Adrenal gland (tissue), 19 donors: ENCODE measurements at places on chromosomes 1 and 21. TPM values are rescaled to one million over a fixed set of nuclear protein-coding genes. Genes with fewer than 3 reads are reported as not detected.

DNA sequence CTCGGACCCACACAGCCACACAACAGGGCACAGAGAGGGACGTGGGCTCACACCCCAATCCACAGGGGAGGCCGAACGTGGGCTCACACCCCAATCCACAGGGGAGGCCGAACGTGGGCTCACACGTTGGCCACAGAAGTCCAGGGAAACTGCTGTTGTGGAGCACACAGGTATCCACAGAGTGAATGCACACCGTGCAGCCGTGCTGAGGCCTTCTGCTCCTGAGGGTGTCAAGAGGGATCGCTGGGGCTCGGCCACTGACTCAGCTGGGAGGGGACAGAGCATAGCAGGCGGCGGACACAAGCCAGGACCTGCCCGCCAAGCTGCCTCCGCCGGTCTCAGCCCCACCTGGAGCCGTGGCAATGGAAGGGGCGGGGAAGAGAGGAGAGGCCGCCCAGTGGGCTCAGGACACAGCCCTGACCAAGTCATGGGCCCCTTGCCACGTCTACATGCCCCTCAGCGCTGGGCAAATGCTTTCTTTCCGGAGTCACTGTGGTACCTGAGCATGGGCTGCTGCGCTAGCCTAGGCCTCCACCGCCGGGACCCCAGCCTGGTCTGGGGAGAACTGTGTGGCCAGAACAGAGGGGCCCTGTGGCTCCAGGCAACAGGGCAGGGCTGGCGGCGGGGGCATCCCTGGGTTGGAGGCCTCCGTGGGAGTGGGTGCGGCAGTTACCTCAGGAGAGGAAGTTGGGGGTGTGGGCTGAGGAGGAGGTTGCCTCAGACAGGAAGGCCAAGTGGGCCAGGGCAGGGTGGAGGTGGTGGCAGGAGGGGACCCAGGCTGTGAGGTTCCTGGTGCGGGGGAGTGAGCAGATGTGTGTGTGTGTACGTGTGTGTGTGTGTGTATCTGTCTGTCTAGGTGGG is 1.2 kb downstream of the SYTL1 start:
- no peak for DNase-seq

DNA sequence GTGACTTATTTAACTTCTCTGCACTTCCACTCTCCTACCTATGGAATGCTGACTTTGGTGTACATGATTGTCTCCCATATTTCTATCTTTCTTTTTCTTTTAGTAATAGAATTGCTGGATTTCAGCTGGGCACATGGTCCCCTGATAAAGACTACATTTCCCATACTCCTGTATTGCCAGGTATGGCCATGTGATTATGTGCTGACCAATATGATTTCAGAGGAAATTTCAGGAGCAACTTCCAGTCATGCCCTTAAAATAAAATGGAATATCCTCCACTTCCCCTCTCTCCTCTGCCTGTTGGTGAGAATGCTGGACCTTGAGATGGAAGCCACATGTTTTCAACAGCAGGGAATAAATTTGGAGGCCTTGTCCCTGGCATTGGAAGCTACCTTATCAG is 130.7 kb upstream of the IGSF21 start:
- no peak for DNase-seq

DNA sequence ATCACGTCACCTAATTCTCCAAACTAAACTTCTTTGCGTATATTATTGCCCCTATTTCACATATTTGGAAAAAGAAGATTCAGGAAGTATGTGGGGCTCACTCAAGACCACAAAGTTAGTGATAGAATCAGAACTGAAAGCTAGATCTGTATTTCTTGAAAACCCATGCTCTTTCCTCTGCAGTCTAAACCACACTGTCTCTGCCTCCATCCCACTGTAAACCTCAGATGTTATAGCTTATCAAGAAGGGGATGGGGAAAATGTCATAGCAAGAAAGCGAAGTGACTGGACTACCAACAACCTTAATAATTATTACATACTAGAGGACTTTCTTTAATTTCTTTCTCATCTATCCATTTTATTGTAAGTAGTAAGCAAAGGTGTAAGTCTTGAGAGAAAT is 257.7 kb upstream of the SGIP1 start:
- DNase-seq: no peak

GRCh38 chr1:48916130-48917069 is 139.7 kb upstream of the BEND5 start:
- peak; percentile 18 for DNase-seq

Gene ESPN
- total RNA-seq: 3.8 TPM

Gene DNALI1
- 9.9 TPM for total RNA-seq

Gene S100A14
- total RNA-seq: not detected

- no peak for DNase-seq
These were observed 293.0 kb upstream of the PLXNA2 start for GRCh38 chr1:208537198-208537597.

Gene COL11A1
- 4.0 TPM for total RNA-seq

DNA sequence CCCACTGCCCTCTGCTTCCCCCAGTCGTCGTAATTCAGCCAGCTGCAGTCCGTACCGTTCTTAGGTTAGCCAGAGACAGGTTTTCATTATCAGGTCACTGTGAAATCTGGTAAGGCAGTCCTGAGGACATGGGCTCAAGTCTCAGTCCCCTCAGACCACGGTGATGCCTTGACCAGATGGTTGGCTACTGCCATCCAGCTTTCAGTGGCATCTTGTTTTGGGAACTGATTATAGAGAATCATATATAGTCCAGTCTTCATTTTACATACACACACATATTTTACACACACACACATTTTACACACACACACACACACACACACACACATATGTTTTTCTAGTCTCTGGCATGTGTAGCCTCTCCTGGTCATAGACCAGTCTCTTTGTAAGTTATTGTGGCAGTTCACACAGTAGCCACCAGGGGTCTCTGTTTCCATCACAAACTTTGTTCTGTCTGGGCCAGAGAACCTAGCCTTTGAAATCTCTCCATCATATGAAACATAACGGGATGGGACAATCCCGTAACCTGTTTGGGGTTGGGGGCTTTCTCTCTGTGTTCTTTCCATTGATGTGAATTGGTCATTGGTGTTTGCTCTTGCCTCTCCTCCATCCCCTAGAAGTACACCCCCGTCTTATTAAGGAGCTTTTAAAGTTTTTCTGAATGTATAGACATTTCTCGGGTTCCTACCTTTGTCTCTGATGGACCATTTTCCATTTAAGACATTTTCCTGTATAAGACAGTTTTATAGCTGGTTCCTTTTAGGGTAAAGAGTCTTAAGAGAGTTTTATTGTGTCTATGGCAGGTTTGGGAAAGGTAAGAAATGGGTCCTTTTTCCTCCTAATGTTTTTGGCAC is 8.4 kb upstream of the IKBKE start:
- DNase-seq: peak; percentile 82

Gene NBPF4
- total RNA-seq: not detected

Gene ALPL
- 59.3 TPM for total RNA-seq

GRCh38 chr21:35072960-35073359 is 23.9 kb upstream of the RUNX1 start:
- DNase-seq: no peak

- no peak for DNase-seq
These were observed 166.2 kb upstream of the NFIA start for GRCh38 chr1:60916199-60916598.

DNA sequence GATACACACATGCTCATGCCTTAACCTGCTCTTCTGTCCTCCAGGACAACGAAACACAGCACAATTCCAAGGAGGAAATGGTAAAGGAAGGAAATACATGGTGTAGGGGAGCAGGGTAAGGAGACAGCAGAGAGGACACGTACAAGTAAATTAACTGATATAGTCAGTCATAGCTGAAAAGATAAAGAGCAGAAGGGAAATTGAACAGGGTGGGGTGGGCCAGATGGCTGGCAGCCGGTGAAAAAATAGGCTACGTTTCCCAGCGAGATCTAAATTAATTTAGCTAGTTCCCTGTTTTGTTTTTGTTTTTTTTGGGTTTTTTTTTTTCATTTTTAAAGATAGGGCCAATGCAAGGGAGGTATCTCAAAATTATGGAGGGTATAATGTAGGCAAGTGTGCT is 109.2 kb downstream of the FAM78B start:
- no peak for DNase-seq

Gene PLA2G2C
- total RNA-seq: 0.39 TPM

Gene S100A7A
- total RNA-seq: not detected

DNA sequence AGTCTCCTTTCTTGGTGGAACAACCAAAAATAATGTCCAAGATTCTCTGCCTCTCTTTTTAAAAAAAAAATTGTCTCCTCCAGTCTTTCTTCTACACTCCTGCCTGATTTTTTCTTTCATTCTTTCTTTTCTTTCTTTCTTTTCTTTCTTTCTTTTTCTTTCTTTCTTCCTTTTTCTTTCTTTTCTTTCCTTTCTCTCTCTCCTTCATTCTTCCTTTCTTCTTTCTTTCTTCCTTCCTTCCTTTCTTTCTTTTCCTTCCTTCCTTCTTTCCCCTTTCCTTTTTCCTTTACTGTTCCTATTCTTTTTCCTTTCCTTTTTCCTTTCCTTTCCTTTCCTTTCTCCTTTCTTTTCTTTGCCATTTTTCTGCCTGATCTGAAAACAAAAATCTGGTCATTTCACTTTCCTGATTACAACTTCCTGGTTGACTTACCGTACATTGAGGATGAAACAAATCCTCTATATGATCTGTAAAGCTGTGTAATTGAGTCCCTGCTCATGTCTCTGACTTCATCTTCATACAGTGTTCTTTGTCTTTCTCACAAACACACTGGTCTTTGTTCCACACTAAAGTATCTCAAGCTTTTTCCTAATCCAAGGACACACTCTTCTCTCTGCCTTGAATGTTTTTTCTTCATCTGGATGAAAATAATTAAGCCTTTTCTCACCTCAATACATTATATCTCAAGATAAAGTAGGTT is 6.1 kb upstream of the KRTAP23-1 start:
- no peak for DNase-seq

DNA sequence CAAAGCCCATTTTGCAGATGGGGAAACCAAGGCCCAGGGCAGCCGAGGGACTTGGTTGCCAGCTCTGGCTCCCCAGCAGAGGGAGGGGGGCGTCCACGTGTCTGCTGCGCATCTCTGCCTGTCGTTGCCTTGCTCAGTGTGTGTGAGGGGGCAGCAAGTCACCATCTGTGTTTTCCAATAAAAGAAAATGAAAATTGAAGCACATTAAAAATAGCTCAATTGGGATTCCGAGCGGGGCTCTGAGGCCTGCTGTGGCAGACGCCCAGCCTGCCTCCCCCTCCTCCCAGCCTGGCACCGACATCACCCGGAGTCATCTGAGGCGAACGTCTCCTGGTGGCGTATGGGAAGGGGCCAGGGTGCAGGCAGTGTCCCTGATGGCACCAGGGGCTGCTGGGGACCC is 51.2 kb downstream of the EPHB2 start:
- no peak for DNase-seq

Gene NMNAT2
- 4.1 TPM for total RNA-seq

GRCh38 chr1:1200876-1201810 is 5.2 kb downstream of the TNFRSF18 start:
- DNase-seq: no peak

GRCh38 chr1:242477944-242478343 is 46.6 kb downstream of the PLD5 start:
- no peak for DNase-seq

DNA sequence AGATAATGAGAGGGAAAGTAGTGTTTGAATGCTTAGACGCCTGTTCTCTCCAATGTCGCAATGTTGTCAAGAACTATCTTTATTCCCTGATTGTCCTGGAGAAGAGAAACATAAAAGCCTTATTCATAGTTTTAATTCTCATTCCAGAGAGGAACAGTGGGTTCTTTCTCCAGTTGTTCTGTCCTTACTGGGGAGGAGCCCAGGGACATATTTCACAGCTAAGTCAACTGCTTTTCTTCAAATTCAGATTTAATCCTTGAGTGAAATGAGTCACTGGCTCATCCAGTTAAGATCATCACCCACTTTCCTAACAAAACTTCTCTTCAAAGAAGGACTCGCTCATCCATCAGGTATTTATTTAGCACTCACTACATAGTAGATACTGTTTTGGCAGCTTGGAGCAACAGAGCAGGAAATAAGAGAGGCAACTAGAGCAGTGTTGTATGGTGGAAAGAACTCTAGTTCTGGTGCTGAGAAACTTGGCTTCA is 365.7 kb upstream of the USP24 start:
- DNase-seq: no peak

- no peak for DNase-seq
These were observed 77.6 kb downstream of the DDR2 start for GRCh38 chr1:162709870-162710269.

Gene SPRR1B
- total RNA-seq: not detected

Gene SDC3
- 40.1 TPM for total RNA-seq

Gene HYI
- total RNA-seq: 52.9 TPM

DNA sequence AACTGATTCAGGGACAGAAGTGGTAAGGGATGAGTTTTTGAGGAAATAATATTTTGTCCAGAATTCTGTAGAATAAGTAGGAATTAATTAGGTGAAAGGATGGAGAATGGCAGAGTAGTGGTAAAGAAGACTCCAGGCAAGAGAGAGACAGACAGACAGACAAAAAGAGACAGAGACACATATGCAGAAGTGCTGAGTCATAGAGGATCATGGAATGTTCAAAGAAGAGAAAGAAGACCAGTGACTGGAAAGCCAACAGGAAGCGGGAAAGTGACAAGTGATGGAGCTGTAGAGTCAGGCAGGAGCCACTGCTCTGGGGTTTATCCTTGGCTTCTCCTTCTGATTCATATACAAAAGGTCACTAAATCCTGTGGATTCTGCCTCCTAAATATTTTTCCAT is 85.9 kb downstream of the UROD start:
- no peak for DNase-seq

Gene FHAD1
- 0.83 TPM for total RNA-seq

DNA sequence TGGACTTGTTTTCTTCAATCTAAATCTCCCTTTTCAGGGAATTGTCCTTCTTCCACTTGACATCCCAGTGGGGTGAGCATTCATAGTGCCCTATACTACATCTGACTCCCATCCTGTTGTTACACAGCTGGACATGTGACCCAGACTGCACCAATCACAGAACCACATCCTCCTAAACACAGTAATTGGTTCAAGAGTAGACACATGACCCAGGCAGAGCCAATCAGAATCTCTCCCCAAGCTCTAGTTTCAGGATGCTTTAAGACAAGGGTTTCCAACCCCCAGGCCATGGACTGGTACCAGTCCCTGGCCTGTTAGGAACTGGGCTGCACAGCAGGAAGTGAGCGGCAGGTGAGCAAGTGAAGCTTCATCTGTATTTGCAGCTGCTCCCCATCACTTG is 5.6 kb upstream of the DDOST start:
- DNase-seq: no peak

Gene FCRL5
- under 0.01 TPM for total RNA-seq

Gene SPATA1
- 0.29 TPM for total RNA-seq

DNA sequence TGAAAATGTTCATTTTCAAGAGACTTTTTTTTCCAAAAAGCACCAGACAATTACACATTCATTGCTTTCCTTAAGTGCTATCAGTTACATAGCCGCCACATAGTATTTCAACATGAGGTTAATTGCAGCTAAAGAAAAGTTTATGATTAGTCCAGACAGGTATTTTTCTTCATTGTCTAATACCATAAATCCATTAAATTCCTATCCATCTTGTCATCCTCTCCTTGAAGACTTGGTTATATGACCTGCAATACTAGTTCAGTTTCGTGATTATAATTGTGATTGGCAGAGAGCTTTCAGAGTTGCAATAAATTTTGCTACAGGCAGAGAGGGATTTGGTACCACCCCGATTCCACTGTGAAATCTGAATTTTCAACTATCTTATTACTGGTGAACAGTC is 437.7 kb downstream of the GPATCH2 start:
- no peak for DNase-seq

- no peak for DNase-seq
These were observed 34.8 kb downstream of the ANKRD13C start for GRCh38 chr1:70319750-70320149.

Gene PLA2G2D
- not detected for total RNA-seq
